ENCODE measurements at places on chromosomes 2 and 18. TPM values are rescaled to one million over a fixed set of nuclear protein-coding genes. Genes with fewer than 3 reads are reported as not detected.
A peak's percentile ranks its signal among the peaks of the same experiment; 100 is the strongest.

GRCh38 chr2:74824679-74825078 is 9.2 kb upstream of the HK2 start:
- no peak for DNase-seq

DNA sequence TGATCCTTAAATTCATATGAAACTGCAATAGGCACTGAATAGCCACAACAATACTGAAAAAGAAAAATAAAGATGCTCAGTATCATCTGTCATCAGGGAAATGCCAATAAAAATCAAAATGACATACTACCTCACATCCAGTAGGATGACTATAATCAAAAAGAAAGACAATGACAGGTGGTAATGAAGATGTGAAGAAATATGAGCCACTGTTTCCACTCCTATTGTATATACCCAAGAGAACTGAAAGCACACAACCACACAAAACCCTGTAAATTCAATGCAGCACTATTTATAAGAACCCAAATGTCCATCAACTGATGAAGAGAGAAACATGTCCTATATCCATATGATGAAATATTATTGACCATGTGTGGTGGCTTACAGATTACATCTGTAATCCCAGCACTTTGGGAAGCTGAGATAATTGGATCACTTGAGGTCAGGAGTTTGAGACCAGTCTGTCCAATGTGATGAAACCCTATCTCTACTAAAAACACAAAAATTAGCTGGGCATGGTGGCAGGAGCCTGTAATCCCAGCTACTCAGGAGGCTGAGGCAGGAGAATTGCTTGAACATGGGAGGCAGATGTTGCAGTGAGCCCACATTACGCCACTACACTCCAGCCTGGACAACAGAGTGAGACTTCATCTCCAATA is 39.9 kb downstream of the MAP3K2 start:
- no peak for DNase-seq

SERPINB2 gene
- 0.61 TPM for total RNA-seq

DNA sequence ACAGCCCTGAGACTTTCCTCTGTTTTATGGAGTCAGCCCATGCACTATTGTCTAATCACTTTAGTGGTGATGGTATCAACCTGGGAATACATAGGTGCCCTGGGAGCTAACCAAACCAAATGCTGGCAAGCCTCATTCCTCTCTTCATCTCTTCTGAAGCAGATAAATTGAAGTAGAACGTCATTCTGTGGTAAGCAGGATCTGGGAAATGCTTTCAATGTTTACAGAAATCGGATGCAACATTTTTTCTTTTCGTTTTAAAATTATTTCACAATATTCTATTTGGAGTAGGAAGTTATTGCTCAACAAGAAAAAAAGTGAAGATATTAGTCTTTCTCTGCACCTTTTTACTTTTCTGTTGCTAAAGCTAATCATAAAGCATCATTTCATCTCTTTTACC is 114.2 kb downstream of the RBMS1 start:
- no peak for DNase-seq

DNA sequence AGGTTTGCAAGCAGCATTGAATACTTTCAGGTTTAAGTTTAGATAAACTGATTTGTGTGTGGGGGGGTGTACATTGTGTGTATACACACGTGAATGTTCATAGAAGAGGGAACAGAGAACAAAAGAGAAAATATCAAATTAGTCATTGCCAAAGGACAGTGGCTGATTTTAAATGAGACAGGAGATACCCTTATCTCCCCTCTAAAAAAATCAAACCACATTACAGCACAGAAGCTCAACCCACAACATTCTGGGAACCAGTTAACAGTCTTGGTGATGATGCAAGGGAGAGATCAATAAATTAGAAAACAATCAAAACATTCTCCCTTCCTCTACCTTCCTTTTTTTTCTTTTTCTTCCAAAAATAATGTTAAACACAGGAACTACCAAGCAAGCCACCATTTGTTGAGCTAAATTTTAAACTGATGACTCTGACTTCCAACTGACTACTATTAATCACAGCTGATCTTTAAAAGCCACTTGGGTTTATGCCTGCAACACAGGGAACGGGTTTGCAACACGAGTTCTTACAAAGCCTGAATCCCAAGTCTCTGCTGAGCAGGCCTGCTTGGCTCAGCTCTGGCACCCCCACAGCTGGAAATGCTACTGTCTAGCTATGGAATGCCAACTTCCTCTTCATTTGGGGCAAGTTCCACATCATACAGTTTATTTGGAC is 119.2 kb upstream of the ACVR1C start:
- DNase-seq, result no peak

GRCh38 chr2:236334122-236334876 is 70.1 kb upstream of the ASB18 start:
- no peak for DNase-seq

G6PC2 gene
- total RNA-seq, result not detected

GRCh38 chr2:144511226-144511810 is 8.6 kb downstream of the ZEB2 start:
- DNase-seq, result no peak

ZFAND2B gene
- total RNA-seq, result 38.8 TPM

- DNase-seq, result no peak
These were observed 28.1 kb downstream of the MRPL33 start for GRCh38 chr2:27799646-27800010.

CACNB4 gene
- 16.7 TPM for total RNA-seq

- no peak for DNase-seq
These were observed 212.2 kb downstream of the FHOD3 start for GRCh38 chr18:36509646-36510197.

DNA sequence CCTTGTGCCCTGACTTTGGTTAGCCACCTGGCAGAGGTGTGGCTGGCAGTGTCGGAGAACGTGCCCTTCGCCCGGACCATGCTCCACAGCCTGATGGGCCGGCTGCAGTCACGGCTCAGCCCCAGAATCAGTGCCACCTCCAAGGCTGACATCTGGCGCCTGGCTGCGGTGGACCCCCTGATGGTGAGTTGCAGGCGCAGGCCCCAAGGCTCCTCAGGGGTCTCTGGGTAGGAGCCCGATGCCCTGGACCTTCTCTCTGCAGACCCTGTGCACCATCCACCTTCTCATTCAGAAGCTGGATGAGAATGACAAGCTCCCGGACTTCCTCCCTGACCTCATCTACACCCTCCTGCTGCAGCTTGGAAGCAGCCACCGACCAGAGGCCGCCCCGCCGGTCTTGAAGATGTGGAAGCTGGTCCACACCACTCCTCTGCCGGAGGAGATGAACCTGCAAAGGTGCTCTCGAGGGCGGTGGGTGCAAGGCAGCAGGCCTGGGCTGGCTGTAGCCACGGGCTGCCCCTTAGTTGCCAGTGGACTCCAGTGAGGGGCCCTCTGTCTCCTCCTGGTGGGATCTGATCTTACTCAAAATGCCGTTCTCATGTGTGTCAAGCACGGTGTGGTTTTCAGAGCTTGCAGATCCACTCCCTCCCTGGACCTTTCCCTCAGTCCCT is 32.1 kb downstream of the HJURP start:
- DNase-seq, result peak; percentile 72

RGPD4 gene
- not detected for total RNA-seq

AOX1 gene
- 49.0 TPM for total RNA-seq
